ENCODE measurements at places on chromosomes 1 and 21.

DNA sequence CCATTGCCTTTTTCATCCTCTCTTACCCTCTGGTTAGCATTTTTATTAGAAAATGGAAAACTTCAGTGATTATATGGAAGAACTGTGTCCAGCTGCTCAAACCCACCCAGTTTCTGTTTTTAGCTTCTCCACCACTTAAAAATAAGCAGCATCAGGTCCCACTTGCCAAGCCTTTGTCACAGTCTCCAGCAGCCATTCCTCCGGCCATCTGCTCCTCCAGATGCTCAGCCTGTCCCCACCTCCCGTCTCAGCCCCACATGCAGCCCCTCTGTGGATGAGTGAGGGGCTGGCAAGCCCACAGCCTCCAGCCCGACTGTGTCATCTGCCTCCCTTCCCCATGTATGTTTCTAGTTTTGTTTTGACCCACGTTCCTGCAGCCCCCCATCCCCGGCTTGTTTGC lies 289.7 kb downstream of the HHAT start:
- no peak for DNase-seq

GRCh38 chr1:162856260-162856659 lies 4.7 kb downstream of the CCDC190 start:
- DNase-seq, result no peak

DNA sequence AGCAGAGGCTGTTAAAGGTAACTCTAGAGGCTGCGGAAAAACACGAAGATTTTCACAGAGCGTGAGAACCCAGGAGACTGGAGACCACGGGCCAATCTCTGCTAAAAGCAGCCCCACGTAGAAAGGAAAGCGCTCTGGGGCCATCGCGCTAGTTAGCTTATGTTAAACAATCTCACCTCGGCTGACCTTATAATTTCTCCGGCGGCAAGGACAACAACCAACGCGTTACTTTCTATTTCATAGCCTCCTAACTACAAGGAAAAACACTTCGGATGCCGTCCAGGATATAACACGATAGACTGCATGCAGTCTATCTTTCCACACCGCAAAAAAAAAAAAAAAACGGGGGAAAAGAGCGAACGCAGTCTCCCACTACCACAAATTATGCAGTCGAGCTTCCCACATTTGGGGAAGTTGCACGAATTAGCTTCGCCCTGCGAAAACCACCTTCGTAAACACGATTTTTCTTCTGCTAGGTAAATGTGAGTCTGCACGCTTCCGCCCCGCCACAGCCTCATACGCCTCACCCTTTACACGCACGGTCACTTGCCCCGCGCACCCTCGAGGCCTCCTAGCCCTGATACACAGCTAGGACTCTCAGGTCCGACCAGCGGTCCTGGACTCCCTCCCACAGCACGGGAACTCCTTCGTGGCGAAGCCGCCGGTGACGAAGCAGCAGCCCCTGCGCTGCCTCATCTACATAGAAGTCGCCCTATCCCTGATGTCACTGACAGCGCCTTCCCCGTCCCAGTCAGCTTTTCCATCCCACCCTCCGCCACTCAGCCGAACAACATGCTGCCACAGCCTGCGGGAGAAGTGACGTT lies 87.8 kb downstream of the PRKAB2 start:
- DNase-seq, result no peak

DNA sequence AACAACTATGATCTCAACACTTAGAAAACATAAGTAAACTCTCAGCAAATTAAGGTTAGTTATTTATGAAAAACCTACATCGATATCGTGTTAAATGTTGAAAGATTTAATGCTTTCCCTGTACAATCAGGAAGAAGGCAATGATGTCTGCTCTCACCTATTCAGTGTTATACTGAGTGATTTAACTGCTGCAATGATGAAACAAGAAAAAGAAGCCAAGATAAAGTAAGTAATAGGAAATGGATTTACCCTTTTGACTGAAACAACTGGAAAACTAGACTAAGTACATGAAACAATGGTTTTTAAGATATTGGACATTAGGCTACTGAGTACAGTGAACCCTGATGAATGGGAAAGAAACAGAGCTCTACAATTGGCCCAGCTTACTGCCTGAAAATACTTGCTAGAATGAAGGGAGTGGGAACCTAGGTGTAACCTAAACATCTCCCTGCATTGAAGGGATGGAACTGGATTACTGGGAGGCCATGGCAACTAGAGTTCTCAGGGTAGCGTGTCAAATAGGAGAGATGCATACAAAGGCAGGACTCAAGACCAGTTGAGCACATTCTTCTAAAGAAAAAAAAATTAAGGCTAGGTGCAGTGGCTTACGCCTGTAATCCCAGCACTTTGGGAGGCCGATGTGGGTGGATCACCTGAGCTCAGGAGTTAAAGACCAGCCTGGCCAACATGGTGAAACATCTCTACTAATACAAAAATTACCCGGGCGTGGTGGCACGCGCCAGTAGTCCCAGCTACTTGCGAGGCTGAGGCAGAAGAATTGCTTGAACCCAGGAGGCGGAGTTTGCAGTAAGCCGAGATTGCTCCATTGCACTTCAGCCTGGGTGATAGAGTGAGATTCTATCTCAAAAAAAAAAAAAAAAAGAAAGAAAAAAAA lies 37.3 kb downstream of the SNRPE start:
- no peak for DNase-seq

GRCh38 chr1:232909752-232910151 lies 40.7 kb upstream of the NTPCR start:
- no peak for DNase-seq

DNA sequence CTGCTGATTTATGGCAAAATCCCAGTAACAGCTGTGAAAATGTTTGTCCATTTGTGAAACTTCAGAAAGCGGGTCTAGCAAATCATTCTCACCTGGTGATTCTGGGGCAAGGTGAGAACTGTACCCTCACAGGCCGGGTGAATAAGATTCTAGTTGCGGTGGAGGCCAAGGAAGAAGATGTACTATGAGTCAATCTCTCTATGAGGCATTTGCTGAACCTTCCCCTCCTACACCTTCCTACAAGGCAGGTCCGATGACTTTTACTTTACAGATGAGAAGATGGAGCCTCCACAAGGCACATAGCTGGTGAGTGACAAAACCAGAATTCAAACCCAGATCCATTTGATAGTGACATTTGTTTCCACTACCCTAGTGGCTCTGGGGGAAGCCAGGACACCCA lies 72.7 kb downstream of the BACH1 start:
- peak; percentile 25 for DNase-seq

DNA sequence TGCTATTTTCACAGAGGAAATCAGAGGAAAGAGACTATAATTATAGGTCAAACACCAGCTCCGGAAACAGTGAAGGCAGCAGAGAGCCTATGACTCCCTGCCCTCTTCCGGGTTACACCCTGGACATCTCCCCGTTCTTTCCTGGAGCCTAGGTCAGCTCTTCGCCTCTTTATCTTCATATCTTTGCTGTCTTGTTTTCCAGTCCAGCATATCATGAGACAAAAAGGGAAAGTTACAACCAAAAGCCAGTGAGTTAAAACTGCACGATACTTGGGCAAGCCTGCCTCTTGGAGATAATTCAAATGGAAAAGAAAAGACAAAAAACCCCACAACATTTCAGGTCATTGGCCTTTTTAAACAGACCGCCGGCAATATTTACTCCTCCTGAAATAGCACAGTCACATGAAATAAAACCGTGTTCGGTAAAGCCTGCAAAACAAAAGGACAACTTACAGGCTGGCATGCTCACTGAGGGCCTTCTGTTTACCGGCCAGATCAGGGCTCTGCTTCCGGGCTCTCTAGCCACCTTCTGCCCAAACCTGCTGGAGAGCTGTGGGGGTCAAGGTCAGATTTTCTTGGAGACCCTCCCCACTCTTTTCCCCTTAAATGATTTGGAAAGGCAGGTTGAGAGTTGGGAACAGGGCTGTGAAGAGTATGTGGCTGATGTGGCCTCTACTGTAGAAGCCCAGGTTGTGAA lies 42.8 kb upstream of the PPP2R5A start:
- DNase-seq, result no peak

DNA sequence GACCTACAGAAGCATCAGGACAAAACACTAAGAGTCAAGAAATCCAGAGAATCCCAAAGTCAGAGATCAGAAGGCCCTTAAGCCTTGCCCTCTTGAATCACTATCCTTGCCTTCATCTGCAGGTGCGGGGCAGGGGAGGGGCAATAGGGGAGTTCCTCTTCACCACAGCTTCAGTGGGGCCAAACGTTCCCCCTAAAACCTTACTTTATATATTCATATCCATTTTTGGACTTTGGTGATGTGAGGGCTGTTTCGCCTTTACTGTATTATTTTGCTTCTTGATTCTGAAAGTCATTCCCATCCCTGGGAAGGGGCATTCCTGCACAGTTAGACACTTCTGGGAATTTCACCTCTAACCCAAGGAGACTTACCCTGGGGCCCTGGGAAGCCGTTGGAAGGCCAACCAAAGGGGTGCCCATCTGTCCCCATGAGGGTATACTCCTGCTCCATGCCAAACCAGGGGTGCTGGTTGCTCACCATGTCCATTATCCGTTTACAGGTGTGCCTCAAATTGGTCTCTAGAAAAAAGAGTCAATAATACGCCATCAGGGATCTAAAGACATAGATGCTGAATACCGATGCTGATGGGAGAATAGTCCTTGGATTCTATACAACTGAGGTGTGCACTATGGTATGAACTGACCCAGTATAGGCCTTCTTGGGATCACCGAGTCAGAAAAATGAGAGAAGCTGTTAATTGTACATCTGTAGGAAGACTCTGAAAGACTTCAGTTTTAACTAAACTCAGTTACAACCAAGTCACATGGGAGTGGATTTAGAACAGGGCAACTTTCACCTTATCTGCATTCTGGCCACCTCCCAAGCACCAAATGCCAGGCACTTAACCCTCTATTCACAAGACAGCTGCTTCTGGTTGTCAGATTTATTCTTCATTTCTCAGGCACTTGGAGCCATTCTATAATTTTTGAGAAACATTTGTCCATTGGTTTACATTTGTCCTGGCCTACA lies 5.4 kb downstream of the GLUL start:
- DNase-seq, result no peak

DNA sequence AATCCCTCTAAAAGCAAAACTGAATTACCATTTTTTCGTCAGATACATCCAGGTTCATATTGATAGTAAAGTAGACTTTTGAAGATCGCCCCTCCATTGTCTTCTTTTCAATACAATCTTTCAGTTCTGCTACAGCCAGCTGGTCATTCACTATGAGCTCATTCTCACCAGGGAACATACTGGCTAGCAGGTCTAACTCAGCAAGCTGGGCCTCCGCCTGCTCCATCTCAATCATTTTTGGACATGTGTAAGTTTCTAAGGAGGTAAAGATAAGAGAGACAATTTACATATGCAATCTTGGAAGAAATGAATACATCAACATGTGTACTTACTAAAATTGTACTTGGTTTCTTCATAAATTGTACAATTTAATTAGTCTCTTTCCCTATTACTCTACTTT lies 10.8 kb downstream of the RWDD2B start:
- DNase-seq, result no peak

DNA sequence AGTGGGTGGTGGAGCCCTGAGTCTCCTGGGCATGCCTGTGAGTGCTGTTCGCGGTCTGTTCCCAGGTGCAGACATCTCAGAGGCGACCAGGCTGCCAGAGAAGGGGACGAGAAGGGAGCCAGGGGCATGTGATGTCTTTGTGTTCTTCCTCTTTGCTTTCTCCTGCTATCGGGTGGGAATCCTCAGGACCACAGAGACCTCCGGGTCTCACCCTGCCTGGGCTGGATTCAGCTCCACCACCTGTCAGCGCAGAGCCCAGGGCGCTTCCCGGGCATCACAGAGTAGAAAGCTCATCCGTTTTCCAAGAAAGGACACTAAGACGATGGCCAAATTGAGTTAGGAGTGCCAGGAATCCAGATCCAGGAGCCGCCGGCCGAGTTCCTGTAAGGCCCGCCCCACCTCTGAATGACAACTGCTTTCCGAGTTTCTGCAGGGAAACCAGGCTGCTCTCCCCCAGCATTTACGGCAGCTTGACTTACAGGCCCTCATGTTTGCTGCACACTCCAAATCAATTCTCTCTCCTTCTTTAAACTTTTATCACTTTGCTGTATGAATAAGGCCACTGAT lies 130.8 kb downstream of the CAMTA1 start:
- no peak for DNase-seq
